Tongue (tissue), 3 donors: ENCODE measurements at places on chromosomes 3 and 15. TPM values are rescaled to one million over a fixed set of nuclear protein-coding genes. Genes with fewer than 3 reads are reported as not detected.

The CFAP100 gene
- total RNA-seq, result not detected

The GOLGA6L7 gene
- total RNA-seq, result not detected

The DOCK3 gene
- 0.51 TPM for total RNA-seq

The SKOR1 gene
- total RNA-seq, result 0.31 TPM

The TEX9 gene
- total RNA-seq, result 4.3 TPM
